ENCODE measurements at places on chromosomes 7 and 10.

DNA sequence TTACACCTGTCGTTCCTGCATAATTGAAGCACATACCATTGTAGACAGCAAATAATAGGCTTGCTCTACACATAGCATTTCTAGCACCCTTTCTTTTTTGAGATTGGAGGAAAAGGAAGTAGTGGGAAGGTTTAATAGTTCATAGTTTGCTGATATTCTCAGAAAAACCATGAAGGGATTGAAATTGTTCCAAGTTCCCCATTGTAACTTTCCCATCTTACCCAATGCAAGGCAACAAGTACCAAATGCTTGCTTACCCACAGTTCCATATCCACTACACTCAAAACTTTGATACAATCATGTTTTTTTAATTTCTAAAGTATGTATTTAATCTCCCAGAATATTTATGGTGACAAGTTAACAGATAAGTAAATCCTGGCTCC, 13.8 kb downstream of the CYP3A5 start:
- no peak for DNase-seq

GRCh38 chr10:23479798-23480473, 41.1 kb downstream of the OTUD1 start:
- DNase-seq: no peak

DNA sequence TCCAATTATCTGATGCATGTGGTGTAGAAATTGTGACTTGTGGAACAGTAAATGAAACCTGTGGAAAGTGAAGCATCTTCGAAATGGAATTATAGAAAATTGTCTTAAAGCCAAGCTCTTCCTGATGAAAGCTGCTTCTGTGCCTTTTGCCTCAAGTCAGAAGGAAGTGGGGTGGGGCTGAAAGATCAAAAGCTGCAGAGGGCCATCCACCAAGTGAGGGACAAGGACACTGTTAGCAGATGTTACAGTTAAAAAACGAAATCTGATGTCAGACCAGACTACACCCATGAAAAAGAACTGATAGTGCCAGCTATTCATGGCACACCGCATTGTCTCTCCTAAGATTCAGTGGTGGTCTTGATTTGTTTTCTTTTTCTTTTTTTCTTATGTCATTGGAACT, 23.8 kb upstream of the WASL start:
- DNase-seq: no peak

DNA sequence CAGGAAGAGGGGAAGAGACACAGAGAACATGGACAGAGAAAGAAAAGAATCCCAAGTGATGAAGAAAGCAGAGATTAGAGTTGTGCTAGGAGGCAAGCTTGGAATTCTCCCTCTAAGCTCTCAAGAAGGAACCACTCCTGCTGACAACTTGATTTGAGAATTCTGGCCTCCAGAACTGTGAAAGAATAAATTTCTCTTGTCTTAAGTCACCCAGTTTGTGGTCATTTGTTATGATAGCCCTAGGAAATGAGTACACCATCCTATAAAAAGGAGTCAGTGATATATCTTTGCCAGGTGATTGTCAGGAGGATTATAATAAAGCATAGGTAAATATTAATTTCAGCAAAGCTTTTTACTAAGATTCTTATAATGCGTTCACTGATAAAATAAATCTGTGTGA, 82.7 kb upstream of the TFEC start:
- DNase-seq: no peak

- no peak for DNase-seq
Observed at GRCh38 chr10:43044448-43044921, 32.4 kb upstream of the RET start.

- peak; percentile 22 for DNase-seq
Observed at GRCh38 chr7:101094791-101095375, 9.6 kb downstream of the TRIM56 start.

GRCh38 chr10:81216949-81217348, 658.0 kb upstream of the NRG3 start:
- no peak for DNase-seq

DNA sequence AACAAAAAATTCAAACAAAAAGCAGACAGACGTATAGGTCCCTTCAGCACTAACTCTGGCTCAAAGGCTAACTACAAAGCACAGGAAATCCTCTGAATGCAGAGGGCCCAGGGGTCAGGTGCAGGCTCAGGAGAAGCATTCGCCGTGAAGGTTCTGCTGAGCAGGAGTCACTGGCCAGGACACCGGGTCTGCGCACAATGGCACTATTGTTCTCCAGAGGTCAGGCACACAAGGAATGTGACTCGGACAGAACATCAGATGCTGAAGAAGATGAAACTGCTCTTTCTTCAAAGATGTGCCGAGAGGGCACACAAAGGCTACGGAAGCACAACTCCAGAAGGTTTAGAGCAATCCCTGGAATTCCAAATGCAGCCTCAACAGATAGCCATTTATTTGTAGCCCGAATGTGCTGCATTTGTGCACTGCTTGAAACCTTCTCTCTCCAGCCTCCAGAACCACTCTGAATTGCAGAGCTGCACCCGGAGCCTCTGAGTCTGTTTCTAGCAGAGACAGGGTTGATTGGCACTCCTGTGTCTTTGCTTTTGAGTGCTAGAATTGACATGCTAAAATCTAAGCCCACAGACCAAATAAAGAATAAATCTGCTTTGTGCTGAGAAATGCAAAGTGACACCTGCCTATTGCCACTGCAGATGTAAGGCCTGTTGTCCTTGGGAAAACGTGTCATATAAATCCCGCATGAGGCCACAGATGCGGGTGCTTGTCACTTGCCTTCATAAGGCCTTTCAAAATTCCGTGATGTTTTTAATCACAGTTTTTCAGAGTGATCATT, 85.4 kb upstream of the AFAP1L2 start:
- DNase-seq: peak; percentile 51

DNA sequence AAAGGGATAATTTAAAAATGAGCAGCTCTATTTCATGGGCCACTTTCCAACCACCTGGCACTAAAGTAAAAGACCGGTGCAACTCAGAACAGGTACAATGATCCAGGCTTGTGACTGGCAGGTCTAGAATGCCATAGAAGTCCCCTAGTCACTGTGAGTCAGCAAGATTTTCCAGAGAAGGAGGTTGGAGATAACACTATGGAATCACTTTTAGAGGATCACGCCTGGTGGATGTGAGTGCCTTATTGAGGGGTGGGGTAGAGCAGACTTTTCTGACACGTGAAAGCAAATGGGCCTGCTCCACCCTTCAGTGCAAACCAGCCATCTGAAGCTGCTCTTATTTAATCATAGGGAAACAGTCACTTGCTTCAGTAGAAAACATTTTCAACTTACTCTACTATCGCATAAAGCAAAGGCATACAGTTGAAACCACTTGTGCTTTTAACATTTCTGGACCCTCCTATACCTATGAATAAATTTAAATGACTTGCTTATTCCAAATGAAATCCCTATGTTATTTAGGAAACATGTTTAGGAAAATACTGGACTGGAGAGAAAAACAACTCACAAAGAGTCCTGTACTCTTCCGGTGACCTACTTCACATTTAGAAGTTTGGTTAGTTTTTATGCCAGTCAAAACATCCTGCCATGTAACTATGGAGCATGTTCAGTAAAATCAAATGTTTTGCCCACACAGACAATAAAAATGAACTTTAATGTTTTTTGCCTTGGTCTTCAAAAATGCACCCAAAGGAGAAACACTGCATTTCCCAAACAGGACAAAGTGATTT, 21.5 kb upstream of the AKR1C1 start:
- no peak for DNase-seq

- no peak for DNase-seq
Observed at GRCh38 chr7:105261689-105262088, 127.0 kb downstream of the SRPK2 start.

- no peak for DNase-seq
Observed at GRCh38 chr10:33190406-33190805, 144.1 kb downstream of the NRP1 start.
